ENCODE measurements at places on chromosomes 16 and 17.

GRCh38 chr16:13463619-13464018 lies 456.3 kb upstream of the ERCC4 start:
- DNase-seq, result no peak

DNA sequence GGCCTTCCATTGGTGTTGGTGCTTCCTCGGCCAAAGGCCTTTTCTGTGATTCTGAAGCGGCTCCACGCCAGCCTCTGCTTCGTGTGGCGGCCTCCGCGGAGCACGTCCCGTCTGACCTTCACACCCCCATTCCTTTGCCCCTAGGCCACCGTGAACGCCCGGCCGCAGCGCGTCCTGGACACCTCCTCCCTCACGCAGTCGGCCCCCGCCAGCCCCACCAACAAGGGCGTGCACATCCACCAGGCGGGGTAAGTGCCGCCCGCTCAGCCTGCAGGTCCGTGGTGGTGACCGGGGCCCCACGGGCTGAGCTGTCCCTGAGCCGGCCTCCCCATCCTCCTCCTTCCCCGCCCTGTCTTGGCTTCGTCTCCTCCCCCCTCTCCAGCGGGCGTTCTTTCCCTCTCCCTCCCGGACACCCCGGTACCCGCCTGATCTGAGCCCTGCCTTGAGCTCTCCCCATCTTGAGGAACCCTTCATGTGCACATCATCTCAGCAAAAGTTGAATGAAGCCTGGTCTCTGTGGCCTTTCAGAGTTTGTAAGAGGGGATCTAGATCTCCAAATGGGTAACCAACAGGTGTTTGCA lies 69.0 kb upstream of the CHMP6 start:
- no peak for DNase-seq

- DNase-seq, result no peak
Observed at GRCh38 chr16:23527961-23528643, 17.8 kb upstream of the GGA2 start.

- DNase-seq, result no peak
Observed at GRCh38 chr16:50480206-50480605, 68.0 kb upstream of the NKD1 start.

DNA sequence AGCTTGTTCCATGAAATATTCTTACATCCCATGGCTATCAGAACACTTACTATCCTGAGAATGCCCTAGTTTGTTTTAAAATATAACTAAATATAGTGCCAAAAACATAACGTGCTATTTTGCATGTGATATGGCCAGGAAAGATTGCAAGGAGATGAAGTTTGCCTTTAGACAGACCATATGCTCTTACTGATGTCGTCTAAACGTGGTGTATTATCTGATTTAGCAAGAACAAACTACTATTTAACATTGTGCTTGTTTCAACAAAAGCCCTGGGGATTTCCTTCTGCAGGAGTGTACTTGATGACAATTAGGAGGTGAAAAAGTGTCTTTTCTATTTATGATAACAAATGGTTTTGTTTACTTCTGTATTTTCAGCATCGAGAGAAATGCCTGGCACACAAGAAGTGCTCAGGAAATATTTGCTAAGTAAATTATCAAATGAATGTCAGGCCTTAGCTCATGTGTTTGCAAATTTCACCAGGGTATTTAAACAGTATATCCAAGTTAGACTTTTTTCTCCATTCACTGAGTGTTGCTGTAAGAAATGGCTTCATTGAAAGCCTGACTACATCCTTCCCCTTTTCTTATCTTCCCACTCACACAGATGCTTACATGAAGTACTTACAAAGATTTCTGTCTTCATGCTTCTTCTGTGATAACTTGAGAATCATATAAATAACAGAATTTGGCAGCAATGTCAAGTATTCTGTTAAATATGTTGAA lies 1033.6 kb downstream of the CDH8 start:
- no peak for DNase-seq

- no peak for DNase-seq
Observed at GRCh38 chr16:29950806-29951461, 10.9 kb upstream of the TMEM219 start.
